ENCODE measurements at places on chromosomes 4 and X. TPM values are rescaled to one million over a fixed set of nuclear protein-coding genes. Genes with fewer than 3 reads are reported as not detected.

Gene DCAF12L2
- total RNA-seq: 0.11 TPM

Gene CDX4
- not detected for total RNA-seq

Gene TMEM255A
- total RNA-seq: 0.97 TPM

Gene FANCB
- 0.54 TPM for total RNA-seq

Gene IBSP
- total RNA-seq: not detected

Gene CITED1
- total RNA-seq: not detected

Gene FREM3
- not detected for total RNA-seq

Gene P2RY4
- not detected for total RNA-seq

DNA sequence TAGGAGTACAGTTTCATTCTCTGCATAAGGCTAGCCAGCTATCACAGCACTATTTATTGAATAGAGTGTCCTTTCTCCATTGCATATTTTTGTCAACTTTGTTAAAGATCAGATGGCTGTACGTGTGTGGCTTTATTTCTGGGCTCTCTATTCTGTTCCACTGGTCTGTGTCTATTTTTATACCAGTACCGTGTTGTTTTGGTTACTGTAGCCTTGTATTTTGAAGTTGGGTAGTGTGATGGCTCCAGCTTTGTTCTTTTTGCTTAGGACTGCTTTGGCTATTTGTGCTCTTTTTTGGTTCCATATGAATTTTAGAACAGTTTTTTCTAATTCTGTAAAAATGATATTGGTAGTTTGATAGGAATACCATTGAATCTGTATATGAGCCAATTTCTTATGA, 182.1 kb upstream of the DIAPH2 start:
- DNase-seq: no peak

DNA sequence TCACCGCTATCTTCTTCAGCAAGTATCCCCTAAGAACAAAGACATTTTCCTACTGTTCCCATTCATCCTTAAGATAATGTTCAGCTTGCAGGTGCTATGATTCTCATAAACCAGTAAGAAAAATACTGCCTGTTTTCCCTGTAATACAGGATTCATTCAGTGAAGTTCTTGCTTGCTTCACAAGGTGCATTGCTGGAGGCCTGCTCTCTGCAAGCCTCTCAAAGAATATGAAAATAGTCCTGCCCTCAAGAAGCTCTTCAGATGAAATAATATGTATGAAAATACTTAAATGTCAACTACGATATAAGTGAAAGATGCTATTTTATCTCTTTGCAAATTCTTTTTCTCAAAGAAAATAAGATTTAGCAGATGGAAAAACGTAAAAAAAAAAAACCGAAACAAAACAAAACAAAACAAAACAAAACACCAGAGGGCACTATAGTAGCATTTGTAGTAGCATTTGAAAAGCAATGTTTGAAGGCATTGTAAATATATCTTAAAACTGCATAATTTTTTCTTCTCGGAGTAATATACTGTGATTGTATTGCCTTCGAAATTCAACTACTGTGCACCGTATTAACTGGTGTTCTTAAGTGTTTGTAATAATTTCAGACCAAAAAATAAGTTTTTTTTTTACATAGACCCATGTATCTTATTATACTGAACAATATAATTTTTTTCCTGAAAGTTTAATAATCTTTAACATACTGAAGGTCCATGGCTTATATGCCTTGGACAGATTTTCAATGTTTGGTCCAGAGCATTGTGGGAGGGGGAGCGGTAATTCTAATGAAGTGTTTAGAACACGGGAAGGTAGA, 26.0 kb downstream of the ADH4 start:
- no peak for DNase-seq

DNA sequence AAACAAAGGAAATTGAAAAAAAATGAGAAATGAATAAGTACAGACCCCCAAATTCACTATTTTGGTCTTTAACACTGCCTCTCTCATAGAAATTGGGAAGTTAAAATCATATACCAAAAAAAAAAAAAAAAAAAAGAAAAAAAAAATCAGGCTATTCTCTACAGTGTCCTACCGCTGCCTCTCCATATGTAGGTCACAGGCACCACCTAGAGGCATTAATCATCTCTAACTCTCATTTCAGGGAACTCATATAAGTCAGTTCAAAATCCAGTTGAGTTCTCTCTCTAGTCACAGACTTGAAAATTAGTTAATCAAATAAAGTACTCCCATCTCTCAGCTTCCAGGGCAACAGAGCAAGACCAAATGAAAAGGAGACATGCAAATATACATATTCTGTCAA, 47.9 kb downstream of the COX18 start:
- no peak for DNase-seq

GRCh38 chrX:1591863-1592469, 562 bp downstream of the AKAP17A start:
- DNase-seq: no peak

DNA sequence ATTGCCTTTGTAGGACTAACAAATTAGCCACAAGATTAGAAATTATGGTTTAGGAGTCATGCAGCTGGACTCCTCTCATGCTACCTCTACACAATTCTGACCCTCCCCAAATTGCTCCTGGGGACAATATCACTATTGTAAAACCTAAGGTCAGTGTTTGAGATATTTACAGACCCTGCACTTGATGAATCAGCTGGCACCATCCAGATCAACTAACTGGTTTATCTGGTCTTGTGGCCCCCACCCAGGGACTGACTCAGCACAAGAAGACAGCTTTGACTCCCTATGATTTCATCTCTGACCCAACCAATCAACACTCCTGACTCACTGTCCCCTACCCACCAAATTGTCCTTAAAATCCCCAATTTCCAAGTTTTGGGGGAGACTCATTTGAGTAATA, 192.4 kb downstream of the STPG2 start:
- DNase-seq: no peak

GRCh38 chrX:150227873-150228410, 135.2 kb upstream of the MAMLD1 start:
- DNase-seq: no peak

- DNase-seq: no peak
Observed at GRCh38 chrX:68650491-68650890, 3.0 kb downstream of the STARD8 start.

DNA sequence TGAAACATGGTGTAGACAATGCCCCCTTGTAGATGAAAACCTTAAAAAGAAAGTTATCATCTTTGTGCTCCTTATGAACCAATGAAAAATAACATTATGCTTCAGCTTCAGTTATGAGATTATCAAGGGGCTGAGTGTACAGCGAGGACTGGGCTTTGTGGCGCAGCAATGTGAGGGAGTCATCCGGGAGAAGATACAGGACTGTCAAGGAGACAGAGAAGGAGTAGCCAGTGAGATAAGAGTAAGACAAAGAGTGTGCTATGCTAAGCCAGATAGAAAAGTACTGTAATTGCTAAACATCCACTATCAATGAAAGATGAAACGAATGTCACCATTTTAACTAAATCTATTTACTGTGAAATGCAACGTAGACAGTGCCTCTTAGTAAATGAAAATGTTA, 3.6 kb upstream of the KLHL15 start:
- no peak for DNase-seq

DNA sequence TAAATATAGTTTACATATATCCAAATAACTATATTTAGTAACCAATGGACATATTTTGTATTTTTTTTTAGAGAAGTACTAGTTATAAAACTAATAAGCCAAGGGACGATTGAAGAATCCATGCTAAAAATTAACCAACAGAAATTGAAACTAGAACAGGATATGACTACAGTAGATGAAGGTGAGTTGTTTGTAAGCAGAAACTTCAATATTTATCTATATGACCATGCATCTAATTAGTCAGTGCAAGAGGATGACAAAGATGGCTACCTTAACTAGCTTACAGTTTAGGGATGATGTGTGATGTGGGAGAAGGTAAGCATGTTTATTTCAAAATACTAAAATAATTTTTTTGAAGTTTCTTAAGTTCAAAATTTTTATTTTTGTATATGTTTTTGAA, 57.7 kb downstream of the HPGDS start:
- DNase-seq: no peak

DNA sequence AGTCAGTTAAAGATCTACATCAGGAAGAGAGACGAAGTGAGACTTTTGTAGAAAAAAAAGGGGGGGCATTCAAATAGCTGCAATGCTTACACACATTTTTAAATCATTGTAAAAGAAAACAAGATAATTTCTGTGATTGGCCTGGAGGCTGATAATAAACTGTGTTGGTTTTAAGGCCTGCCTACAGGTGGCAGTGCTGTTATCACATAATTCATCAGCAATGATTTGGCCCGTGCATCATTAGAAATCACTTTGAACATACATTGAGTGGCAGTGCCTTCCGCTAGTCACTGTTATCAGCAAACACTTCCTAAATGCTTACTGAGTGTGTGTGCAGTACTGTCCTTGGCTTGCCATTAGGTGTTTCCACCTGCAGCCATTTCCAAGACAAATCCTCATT, 831.9 kb downstream of the TRIML1 start:
- no peak for DNase-seq

DNA sequence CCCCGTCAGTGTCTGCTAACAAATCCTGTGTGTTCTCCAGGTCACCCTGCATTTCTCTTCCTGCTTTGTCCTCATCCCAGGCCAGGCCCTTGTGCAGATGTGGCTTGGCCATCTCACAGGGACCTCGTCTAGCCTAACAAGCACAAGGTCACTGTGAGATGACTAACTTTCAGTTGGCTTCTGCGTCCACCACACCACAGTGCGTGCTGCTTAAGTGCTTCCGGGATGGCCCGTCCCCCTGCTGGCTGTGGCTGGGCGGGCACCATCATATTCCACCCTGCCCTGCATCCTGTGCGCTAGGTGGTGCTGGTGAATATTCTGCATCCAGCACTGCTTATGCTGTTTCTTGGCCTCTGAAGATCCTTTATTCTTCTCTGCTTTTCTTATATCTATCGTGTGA, 33.8 kb downstream of the RBBP7 start:
- no peak for DNase-seq

Measured in Right ventricle myocardium inferior (tissue), 1 donor.